ENCODE measurements at places on chromosomes 7 and 10.

DNA sequence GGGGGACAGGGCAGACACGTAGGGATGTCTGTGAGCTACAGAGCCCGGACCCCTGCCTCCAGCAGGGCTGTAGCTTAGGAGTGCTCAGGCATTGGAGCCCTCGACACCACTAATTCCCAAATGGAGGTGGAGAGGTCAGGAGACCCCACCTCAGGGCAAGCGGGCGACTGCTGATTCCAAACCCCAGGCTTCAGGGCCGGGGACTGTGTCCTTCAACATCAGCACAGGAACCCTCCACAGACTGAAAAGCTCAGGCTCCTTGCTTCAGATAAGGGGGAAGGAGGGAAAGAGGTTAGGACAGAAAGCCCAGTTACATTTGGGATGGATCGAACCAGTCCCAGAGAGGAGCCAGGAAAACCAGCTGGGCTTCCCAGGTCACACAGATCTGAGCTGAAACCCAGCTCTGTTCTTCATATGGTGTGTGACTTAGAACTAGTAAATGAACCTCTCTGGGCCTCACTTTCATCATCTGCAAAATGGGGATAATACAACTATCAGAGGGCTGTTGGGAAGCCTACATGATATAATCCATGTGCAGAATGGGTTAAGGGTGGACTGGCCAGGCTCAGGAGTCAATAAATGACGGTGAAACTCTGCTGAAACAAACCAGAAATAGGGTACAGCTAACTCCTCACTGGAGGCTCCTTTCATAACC, 16.7 kb downstream of the POLL start:
- DNase-seq: no peak

DNA sequence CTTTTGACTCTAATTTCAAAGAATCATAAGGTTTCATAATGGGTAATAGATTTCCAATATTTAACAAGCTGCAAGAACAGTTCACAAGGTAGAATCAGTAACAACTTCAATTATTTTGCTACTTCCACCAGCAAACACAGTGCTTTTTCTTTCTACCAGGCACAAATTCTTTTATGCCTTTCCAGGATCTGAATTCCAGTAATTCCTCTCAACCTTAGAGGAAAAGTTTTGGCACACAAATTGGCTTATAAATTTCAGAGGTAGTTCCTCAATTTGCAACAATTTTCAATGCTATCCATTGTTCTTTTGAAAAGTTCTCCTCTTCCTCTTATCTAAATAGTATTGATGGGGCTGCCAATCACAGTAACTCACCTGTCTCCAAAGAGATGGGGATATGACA, 665.4 kb upstream of the PHF14 start:
- DNase-seq: no peak

DNA sequence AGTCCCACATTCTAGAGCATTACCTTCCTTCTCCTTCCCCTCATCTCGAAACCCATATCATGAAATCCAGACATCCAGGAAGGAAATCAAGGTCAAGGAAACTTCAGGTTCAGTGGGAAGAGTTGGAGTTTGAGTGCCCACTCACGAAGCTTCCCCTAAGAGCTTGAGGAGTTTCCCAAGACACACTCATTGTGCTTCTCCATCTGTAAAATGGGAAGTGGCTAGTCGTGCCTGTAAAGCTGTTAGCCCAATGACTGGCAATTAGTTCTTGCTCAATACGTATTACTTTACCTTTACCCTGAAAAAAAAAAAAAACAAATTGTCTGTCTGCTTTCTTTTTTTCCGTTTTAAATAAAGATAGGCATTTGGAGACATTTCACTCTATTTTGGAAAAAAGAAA, 42.3 kb downstream of the GPAM start:
- no peak for DNase-seq

- peak; percentile 88 for DNase-seq
Measured at GRCh38 chr7:134637934-134638719, 8.5 kb upstream of the BPGM start.

GRCh38 chr10:14023673-14024328, 306.9 kb downstream of the FRMD4A start:
- no peak for DNase-seq

GRCh38 chr10:94240901-94241300, 121.8 kb downstream of the NOC3L start:
- no peak for DNase-seq

GRCh38 chr10:72328045-72328828, 26.5 kb downstream of the DNAJB12 start:
- DNase-seq: peak; percentile 40

- no peak for DNase-seq
Measured at GRCh38 chr10:26290236-26290635, 73.7 kb downstream of the GAD2 start.

GRCh38 chr10:104894681-104895080, 253.6 kb downstream of the SORCS3 start:
- DNase-seq: no peak

DNA sequence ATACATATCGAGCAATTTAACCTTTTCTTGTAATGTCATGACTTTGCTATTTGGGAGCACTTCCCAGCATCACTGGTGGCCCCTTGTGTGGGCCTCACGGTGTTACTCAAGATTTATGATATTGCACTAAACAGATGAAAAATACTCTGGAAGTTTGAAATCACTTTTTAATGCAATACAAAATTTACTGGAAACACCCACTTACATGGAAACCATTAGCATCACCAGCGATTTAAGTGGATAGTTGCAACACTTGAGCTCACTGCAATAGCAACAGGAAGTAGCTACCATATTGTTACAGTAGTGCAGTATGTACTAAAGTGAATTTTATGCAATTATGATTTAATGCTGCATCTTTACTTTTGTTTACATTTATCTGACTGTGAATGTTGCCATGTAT, 184.4 kb downstream of the MDFIC start:
- DNase-seq: no peak

DNA sequence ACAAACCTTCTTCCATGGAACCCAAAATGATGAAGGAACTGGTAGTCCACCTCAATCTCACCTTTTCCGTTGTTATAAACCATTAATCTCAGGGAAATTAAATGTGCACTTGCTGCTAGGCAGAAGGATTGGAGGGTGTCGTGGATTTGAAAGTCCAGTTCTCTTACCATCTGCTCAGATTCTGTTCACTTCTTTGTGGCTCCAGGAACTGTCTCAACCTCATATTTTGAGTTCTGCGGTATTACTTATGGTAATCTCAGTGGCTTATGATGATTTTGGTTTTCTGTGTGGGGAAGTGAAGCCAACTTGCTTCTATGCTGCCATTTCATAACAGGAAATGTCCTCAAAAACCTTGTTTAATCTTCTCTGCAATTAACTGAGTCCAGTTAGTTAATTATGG, 136.4 kb downstream of the CDC14C start:
- DNase-seq: no peak

- peak; percentile 39 for DNase-seq
Measured at GRCh38 chr10:98365406-98366061, 49.4 kb downstream of the PYROXD2 start.

GRCh38 chr10:130453721-130454542, 317.7 kb downstream of the GLRX3 start:
- no peak for DNase-seq

DNA sequence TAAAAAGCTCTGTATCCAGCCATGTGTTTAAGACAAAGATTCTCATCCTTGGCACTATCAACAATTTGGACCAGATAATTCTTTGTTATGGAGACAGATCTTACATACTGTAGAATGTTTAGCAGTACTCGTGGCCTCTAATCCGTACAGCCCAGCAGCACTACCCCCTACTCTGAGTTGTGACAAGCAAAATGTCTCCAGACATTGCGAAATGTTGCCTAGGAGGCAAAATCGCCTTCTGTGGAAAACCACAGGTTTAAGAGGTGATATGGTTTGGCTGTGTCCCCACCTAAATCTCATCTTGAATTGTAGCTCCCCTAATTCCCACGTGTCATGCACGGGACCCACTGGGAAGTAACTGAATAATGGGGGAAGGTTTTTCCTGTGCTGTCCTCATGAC, 186.7 kb downstream of the CHCHD3 start:
- DNase-seq: no peak

- DNase-seq: peak; percentile 57
Measured at GRCh38 chr7:159218170-159218569, 73.5 kb upstream of the VIPR2 start.

DNA sequence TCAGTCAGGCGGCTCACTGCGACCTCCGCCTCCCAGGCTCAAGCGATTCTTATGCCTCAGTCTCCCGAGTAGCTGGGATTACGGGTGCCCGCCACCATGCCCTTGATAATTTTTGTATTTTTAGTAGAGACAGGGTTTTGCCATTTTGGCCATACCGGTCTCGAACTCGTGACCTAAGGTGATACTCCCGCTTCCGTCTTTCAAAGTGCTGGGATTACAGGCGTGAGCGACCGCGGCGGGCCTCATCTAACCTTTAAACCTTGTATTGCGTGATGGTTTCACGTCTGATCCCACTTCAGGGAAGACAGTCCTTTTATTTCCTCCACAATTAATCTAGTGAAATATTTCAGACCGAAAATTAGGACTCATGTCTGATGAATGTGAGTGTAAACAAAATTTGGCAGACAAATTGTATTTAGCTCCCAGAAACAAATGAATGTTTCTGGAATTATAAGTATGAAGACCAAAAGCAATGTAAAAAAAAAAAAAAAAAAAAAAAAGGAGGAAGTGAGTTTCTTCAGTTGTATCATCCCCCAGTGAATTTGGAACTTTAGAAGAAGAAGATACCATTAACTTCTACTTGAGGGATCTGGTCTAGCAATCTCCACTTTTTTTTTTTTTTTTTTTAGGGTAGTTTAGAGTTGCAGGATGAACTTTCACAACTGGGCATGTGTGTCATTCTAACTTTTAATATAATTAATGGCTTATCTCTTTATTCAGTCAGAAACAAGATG, 1.6 kb downstream of the NUP42 start:
- DNase-seq: no peak

DNA sequence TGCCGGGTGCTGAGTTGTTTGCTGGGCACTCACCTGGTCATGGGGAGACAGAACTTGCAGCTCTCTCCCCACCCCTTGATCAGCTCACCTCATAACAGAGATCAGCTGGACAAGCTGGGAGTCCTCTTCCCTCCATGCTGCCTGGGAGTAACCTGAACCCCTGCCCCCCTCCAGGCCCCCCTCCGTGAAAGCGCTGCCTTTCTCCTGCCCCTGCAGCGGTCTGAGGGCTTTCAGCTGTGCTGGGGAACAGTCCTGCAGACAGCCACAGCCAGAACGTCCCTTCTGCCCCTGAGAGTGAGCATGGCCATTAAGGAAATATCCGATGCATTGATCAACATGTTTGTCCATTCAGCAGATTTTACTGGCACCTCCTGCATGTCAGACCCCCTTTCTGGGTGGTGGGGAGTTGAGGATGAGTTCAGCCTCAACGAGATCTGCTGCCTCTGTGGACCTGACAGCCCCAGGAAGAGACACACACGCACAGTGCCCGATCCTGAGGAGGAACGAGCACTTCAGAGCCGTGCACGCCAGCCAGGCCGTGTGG, 4.5 kb downstream of the FAM20C start:
- DNase-seq: no peak

GRCh38 chr7:144063710-144064109, 5.9 kb upstream of the OR2A25 start:
- no peak for DNase-seq

DNA sequence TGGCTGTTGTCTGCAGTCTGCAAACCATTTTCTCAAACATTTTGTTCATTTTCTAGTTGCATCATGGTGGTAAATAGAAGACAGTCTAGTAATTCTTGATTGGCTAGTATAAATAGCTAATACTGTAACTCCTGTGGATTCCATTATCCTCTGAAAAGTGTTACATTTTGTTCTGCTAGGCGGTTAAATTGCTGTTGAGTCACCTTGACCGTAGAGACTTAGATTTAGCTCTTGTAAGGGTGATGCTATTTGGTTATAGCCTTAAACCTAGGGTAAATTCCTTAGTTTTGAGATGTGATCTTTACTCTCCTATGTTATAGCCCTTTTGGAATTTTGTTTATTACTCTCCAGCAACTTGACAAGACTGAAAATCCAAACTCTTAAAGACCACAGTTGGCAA, 58.8 kb downstream of the SHOC2 start:
- no peak for DNase-seq

- no peak for DNase-seq
Measured at GRCh38 chr7:14236834-14237233, 247.4 kb upstream of the ETV1 start.

GRCh38 chr10:122206471-122207065, 64.5 kb upstream of the BTBD16 start:
- DNase-seq: peak; percentile 17

GRCh38 chr7:74083928-74084721, 521 bp downstream of the LIMK1 start:
- peak; percentile 30 for DNase-seq

DNA sequence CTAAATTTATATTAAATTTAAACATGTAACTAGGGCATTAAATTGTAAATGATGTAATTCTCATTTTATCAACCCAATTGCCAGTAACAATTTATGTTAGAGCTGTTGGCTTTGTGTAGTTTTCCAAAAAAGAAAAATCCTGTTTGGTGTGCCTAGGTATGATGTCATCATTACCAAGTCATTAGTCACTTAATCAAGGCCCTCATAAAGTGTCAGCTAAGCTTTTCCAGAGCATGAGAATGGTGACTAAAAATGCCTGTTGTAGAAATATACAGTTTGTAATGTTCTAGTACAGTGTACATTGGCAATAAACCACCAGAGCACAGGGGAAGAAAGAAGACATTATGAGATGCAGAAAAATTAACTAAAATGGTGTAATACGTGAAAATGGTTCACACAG, 593.8 kb upstream of the ANKRD30A start:
- DNase-seq: peak; percentile 83

- peak; percentile 56 for DNase-seq
Measured at GRCh38 chr7:151736403-151736909, 140.5 kb downstream of the PRKAG2 start.

GRCh38 chr7:108570146-108570755, 577 bp downstream of the DNAJB9 start:
- DNase-seq: peak; percentile 64

- no peak for DNase-seq
Measured at GRCh38 chr10:124665558-124665957, 78.6 kb downstream of the FAM53B start.

DNA sequence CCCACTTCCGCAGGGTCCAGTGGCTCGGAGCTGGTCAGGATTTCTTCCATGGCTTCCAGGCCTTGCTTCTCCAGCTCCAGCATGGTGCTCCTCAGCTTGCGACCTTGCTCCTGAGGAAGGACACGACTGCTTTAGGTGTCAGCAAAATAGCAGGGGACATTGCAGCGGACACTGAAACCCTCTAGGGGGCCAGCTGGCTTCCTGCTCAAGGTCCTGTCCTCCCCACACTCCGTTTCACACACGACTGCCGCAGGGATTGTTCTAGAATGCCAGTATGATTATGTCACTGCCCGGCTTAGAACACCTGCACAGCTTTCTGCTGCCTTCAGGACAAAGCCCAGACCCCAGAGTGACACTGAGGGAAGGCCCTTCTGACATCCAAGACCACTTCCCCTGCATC, 65.6 kb downstream of the SCRN1 start:
- DNase-seq: no peak

GRCh38 chr10:14513123-14513522, 182.4 kb upstream of the FRMD4A start:
- DNase-seq: no peak
